ENCODE measurements at places on chromosomes 2 and 18. TPM values are rescaled to one million over a fixed set of nuclear protein-coding genes. Genes with fewer than 3 reads are reported as not detected.

The CACNB4 gene
- total RNA-seq, result 0.08 TPM

The TTC31 gene
- total RNA-seq, result 15.1 TPM

The FIGN gene
- total RNA-seq, result 0.70 TPM

The KYNU gene
- 1.7 TPM for total RNA-seq

The REEP1 gene
- total RNA-seq, result not detected

The TMEM182 gene
- 3.3 TPM for total RNA-seq

The POTEF gene
- total RNA-seq, result not detected

The EPAS1 gene
- total RNA-seq, result 88.8 TPM

The GALR1 gene
- not detected for total RNA-seq

The FABP1 gene
- not detected for total RNA-seq

The LINC00305 gene
- total RNA-seq, result not detected

The CENPA gene
- total RNA-seq, result 21.3 TPM

The SP110 gene
- total RNA-seq, result 8.9 TPM

The RMDN2 gene
- total RNA-seq, result 1.7 TPM

The IL37 gene
- not detected for total RNA-seq

The IFIH1 gene
- 8.3 TPM for total RNA-seq

All from hair follicular keratinocyte (primary cell).